ENCODE measurements at places on chromosomes 2 and 18. TPM values are rescaled to one million over a fixed set of nuclear protein-coding genes. Genes with fewer than 3 reads are reported as not detected.

TRIM54 gene
- 5.7 TPM for polyA plus RNA-seq

UNC80 gene
- polyA plus RNA-seq = 2.1 TPM

OSR1 gene
- polyA plus RNA-seq = 6.7 TPM

DNA sequence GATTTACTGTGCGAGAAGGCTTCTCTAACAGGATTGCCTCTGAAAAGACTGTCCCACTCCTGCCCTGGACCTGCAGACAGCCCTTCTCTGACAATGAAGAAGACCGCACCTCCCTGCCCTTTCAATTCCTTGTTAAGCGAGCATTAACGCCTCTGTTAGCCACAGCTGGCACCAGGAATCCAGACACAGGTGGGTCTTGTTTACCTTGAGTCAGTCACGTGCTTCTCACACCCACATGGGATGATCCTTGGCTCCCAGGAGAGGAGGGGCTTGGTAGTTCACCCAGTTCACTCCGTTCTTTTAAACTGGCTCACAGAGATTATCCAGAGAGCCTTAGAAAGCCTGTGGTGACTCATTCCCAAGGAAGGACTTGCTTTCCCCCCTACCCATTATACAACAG is 410.5 kb upstream of the MEIS1 start:
- no peak for DNase-seq

DNA sequence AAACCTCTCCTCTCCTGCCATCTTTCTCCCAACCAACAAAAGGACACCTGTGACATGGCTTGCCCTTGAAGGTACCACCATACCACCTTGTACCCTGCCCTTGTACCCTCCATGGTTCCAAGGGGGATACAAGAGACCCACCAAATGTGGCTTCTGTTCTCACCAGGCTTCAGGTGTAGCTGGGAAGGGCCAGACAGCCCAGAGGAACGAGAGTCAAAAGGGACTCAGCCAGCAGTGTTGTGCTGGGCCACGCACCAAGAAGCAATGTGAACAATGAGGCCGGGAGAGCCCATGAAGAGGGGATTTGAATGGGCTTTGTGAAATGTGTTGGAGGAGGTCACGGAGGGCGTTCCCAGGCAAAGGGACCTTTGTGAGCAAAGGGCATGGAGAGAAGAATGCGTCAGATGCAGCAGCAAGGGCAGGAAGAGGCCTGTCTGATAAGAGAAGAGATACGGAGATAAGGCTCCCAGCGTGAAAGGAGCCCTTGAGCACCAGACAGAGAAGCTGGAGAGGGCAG is 48.6 kb downstream of the PLB1 start:
- no peak for DNase-seq

- no peak for DNase-seq
Observed at GRCh38 chr2:199869227-199869541, 18.2 kb upstream of the FTCDNL1 start.

DNA sequence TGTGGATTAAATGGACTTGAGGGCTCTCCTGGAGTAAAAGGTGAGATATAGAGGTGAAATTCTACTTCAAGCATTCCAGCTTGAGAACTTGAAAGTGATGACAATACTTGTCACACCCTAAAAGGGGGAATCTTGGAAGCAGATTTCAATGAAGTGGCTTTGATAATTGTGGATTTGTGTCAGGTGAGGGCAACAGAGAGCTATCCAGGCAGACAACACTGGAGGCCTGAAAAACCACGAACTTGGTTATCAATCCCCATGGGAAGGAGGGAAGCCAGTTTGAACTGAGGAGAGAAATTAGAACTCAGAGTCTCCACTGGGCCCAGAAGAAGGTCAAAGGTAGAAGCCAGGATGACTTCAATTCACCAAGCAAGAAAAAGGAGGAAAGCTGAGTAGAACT is 263.9 kb downstream of the FIGN start:
- no peak for DNase-seq

DNA sequence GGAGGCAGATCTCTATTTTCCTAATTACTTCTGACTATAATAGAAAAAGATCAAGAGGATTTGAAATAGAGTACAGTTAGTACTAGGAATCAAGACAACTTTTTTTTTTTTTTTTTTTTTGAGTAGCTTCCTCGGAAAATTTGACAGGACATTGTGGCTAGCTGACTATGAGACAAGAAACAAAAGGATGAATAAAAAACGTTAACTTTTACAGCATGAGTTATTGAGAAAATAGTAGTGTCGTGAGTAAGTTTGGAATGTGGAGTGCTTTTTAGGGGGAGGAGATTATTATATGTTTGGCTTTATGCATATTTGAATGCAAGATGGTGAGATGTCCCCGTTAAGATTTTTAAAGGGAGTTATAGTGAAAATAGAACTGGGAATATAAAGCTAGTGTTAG is 27.7 kb upstream of the CPS1 start:
- DNase-seq = no peak

Data from renal cortex interstitium (tissue), 15 donors.